ENCODE measurements at places on chromosomes 12 and 14.

DNA sequence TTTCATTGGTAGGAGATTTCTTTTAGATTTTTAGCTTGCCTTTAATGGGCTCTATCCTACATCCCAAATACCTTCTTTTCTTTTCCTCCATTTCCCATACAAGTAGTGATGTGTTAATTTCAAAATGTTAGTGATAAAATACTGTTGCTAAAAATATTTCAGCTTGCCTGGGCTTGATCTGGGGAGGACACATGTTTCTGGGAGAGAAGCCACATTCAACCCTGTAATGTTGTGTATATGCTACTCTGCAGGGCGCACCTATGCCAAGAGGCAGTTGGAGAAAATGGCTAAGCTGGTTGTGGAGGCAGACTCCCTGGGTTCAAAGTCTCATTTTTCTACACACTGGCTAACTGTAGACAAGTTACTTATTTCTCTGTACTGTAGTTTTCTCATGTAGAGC lies 26.3 kb downstream of the FLRT2 start:
- DNase-seq, result no peak

- DNase-seq, result no peak
These were observed 4.0 kb downstream of the P2RX2 start for GRCh38 chr12:132622437-132623071.

DNA sequence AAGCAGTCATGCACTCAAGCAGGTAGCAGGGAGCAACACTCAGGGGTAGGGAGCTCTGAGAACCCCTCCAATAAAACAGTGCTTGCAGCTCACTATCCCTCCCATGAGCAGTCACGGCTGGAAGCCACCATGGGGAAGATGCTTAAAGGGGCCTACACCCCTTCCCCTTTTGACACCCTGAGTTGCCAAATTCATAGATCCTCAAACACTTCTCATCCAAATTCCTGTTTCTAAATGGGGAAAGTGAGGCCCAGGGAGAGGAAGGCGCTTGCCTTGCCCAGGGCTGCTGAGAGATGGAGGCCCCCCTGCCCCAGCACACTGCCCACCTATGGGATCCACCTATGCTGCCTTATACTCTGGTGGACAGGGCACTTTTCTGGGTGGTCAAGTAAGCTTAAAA lies 7.2 kb upstream of the ENDOU start:
- DNase-seq, result no peak

GRCh38 chr14:71645656-71646055 lies 286.6 kb upstream of the RGS6 start:
- DNase-seq, result no peak

DNA sequence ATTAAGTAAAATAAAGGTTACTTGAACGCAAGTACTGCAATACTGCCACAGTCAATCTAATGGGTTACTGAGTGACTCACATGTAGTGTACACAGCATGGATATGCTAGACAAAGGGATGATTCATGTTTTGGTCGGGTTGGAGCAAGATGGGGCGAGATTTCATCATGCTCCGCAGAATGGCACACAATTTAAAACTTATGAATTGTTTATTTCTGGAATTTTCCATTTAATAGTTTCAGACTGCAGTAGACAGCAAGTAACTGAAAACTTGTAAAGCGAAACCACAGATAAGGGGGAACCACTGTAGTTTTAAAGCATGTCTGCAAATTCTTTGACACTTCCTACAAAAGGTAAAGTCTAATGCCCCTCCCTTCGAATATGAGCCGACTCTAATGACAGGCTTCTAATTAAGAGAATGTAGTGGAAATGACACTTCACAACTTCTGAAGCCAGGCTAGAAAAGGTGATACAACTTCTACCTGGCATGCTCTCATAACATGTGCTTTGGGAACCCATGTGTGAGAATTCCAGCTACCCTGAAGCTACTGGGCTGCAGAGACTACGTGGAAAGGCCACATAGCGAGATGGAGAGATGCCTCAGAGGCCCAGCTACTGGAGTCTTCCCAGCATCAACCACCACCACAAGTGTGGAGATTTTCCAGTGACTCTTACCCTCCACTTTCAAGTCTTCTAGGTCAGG lies 13.9 kb upstream of the TCP11L2 start:
- DNase-seq, result no peak

DNA sequence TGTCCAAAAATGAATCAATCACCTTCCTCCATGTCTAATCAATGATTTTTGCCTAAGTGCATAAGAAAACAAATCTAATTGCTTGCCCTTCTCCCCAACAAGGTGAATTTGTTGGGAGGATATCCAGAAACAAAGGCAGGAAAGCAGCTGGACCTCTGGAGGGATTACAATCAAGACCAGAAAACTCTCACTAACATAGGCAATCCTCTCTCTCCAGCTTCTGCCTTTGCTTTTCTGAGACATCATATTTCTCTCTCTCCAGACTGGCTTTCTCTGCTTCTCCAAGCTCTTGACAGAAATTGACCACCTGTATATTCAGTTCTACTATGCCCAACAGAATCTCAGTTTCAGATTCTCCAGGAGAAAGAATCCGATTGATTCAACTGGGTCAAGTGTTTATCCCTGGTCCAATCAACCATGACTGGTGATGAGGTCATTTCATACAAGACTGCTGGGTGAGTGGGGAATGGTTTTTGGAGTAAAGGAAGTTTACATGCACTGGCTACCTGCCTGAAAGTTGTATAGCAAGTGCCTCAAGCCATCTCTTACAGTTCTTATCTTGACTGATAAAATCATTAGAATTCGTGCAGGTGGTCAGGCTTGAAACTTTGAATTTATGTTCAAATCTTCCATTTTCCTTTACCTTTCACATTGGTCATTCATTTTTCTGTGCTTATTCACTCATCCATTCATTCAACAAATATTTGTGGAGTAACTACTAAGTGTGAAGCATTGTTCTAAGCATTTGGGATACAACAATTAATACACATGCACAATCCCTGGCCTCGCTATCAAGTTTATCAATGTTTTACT lies 22.2 kb upstream of the CFAP54 start:
- no peak for DNase-seq

DNA sequence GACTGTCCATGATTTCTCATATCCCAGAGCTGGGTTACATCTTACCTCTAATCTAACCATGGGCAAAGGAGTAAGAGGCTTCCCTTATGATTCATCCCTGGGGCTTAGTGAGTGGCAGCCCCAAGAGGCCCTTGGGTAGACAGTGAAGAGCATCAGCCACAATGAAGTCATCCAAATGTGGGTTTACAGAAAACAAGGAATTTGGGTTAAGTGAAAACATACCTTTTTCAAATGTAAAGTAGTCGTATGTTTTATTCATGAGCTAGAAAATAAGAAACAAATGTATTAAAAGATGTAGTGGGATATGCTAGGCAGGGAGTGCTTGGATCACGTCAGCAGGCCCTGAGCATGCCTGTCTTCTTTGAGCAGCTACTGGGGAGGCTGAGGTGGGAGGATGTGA lies 54.0 kb upstream of the ELK3 start:
- DNase-seq, result no peak

Measured in neural progenitor cell (in vitro differentiated cells).